ENCODE measurements at places on chromosomes 16 and 17. TPM values are rescaled to one million over a fixed set of nuclear protein-coding genes. Genes with fewer than 3 reads are reported as not detected.

- no peak for DNase-seq
These were observed 6.0 kb upstream of the RHBDL3 start for GRCh38 chr17:32259586-32259985.

GRCh38 chr16:86508947-86509758 is 1.2 kb upstream of the FOXF1 start:
- DNase-seq = no peak

DNA sequence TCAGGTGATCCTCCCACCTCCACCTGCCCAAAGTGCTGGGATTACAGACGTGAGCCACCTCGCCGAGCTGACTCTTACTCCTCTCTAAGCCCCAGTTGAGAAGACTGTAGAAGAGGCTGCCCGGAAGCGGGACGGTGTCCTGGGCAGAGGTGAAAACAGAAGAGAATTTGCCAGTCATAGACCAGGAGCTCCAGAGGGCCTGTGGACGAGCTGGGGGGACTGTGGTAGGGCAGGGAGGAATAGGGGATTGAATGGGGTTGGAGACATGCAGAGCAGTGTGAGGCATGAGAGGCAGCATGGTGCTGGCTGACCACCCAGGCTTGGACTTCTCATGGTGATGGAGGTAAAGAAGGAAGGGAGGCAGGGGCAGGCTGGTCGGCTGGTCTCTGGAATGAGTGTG is 17.1 kb upstream of the PHB1 start:
- DNase-seq = no peak

DNA sequence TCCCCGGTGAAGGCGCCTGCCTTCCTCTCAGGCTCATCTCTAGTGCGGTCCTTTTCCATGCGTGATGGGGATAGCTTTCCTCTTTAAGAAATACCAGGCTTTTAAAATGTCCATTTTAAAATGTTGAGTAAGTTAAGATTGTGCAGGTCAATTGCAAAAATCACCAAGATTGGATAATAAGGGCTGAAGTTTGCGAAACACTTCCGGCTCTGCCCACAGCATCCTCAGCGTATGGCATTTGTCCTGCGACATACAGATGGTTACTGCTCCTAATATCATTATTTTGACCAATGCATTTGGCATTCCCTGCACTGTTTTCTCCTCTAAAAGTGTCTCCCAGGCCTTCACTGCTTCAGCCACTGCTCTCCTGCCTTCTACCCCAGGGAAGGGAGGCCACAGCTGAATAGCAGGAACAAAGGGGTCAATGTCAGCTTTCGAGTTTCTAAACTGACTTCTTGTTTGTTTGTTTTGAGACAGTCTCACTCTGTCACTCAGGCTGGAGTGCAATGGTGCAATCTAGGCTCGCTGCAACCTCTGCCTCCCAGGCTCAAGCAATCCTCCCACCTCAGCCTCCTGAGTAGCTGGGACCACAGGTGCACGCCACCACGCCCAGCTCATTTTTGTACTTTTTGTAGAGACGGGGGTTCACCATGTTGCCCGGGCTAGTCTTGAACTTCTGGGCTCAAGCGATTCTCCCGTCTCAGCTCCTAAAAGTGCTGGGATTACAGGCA is 91.9 kb downstream of the CRISPLD2 start:
- DNase-seq = no peak

GRCh38 chr16:427250-427649 is 1.8 kb downstream of the RAB11FIP3 start:
- no peak for DNase-seq

DNA sequence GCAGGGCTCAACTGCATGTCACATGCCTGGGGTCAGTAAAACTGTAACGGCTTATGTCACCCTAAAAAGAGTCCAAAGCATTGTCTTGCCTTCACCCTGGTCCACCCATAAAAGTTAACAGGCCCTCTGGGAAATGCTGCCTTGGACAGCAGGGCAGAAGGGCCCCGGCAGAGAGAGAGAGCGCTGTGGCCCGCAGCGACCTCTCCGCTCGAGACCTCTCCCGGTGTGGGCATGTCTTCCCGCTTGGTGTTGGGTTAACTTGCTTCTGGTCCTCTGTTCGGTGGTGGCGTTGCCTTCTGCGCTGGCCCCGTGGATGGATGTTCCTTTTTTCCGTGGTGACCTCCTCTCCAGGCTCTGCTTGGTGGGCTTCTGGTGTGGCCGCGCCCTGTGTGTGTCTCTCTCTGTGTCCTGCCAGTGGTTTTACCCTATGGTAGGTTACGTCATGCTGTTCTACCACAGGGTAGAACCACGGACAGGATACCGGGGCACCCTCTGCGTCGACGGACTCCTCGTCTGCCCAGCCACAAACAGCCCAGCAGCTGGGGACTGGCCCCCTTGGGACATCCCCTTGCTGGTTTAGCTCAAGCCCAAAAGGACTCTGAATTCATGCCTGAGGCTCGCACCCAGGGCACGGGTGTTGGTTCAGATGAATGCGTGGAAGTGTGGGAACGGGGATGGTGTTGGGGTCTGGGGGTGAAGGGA is 18.3 kb upstream of the CLEC18A start:
- DNase-seq = no peak

DNA sequence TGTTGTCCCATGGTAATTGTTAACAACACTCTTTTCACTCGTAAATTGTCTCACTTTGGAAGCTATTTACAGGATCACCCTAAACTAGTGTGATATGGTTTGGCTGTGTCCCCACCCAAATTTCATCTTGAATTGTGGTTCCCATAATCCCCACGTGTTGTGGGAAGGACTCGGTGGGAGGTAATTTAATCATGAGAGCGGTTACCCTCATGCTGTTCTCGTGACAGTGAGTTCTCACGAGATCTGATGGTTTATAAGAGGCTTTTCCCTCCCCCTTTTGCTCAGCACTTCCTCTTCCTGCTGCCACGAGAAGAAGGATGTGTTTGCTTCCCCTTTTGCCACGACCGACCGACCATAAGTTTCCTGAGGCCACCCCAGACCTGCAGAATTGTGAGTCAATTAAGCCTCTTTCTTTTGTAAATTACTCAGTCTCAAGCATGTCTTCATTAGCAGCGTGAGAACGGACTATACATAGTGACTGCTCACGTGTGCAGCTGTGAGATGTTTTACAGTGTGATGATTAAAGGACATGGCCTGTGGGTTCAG is 34.4 kb downstream of the DNAH3 start:
- no peak for DNase-seq

DNA sequence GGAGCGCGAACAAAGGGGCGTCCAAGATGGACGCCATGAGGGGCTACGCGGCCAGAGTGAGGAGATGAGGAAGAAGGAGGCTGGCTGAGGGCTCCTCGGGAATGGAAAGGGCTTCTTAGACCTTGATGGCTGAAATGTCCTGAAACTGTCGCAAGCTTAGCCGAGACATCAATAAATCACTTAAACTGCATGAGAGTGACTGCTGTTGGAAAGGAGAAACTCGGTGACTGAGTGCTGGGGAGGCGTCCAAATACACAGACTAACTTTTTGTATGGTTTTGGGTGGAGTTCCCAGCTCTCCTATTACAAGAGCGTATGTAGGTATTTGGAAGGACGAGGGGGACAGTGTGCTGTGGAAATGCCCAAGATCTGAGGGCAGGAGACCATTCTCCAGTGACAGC is 1.4 kb upstream of the GEMIN4 start:
- no peak for DNase-seq

GRCh38 chr16:57167953-57168352 is 17.9 kb downstream of the PSME3IP1 start:
- no peak for DNase-seq

- no peak for DNase-seq
These were observed 1247.5 kb upstream of the CDH8 start for GRCh38 chr16:63283721-63284120.

GRCh38 chr17:1091900-1092299 is 87.9 kb downstream of the ABR start:
- DNase-seq = no peak

- DNase-seq = no peak
These were observed 56.7 kb downstream of the METRNL start for GRCh38 chr17:83136156-83136555.

- DNase-seq = no peak
These were observed 225.5 kb downstream of the STX8 start for GRCh38 chr17:9350080-9350479.

DNA sequence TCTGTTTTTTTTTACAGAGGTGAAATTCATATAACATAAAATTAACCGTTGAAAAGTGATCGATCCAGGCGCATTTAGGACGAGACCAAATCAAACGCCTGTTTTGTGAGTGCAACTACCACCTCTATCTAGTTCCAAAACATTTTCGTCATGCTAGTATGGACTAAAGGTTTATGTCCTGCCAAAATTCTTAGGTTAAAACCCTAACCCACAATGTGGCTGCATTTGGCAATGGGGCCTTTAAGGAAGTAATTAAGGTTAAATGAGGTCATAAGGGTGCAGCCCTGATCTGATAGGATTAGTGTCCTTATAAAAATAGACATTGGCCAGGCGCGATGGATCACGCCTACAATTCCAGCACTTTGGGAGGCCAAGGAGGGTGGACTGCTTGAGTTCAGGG is 32.8 kb upstream of the RCVRN start:
- no peak for DNase-seq

DNA sequence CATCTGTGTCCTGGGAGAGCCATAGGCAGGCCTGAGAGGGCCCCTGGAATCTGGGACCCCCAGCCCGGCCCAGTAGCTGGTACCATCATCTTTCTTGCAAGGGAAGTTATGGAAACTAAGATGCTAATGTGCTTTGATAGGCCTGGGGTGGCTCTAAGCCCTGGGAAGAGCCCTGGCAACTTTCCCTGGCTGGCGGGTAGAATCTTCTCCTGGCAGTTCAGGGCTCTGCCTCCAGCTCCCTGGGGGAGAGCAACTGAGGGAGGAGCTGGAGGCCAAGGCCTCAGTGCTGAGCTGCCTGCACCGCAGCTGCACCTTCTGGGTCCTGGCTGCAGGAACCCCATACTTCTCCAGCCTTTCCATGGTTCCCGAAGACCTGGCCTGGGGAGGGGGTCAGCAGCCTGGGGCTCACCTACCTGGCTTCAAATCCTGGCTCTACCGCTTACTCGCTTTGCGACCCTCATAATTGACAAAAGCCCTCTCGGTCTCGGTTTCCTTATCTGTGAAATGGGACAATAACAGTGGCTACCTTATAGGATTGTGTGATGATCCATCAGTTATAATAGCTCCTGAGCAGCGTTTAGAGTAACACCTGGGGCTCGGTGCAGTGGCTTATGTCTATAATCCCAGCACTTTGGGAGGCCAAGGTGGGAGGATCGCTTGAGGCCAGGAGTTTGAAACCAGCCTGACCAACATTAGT is 333.7 kb downstream of the SEC14L1 start:
- DNase-seq = no peak

DNA sequence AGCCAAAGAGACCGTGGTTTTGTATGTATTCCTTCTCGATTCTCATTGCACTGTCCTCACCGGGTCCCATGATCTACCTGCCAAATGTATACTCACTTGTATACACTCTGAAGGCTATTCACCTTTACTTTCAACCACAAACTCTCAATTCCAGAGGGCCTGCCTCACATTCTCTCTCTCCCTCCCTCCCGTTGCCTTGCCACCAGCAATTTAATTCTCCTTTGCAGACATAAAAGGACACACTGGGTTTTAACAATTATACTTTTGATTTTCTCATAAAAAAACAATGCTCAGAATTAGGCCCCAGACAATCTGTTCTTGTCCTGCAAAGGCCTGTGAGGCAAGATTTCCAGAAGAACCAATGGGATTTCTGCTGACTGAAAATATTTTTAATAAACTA is 265.1 kb upstream of the PSMD7 start:
- DNase-seq = no peak

- DNase-seq = peak; percentile 8
These were observed 121.5 kb downstream of the STXBP4 start for GRCh38 chr17:55090079-55090492.

DNA sequence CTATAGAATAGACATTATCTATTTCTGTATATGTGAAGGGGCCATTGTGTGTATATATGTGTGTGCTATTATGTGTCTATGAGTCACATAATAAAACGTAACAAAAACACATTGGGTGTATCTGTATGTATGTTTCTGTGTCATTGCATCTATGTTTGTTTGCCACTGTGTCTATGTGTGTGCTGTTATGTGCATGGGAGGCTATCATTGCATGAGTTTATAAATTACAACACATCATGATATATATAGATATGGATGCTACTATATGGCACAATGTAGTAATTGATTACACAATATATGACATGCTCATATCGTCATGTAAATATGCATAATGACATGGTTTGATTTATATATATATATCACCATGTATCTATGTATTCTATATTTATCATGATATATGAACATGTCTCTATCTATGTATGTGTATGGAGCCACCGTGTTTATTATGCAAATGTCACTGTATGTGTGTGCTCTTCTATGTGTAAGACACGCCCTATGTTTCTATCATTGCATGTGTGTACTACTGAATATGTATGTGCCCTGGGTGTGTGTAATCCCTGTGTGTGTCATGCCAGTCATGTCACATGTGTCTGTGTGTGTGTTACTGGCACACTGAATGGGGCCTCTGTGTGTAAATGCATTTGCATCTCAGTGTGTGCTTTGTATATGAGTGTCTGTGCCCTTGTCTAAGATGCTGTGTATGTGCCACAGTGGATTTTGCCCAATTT is 1.4 kb upstream of the TSPOAP1 start:
- DNase-seq = no peak

DNA sequence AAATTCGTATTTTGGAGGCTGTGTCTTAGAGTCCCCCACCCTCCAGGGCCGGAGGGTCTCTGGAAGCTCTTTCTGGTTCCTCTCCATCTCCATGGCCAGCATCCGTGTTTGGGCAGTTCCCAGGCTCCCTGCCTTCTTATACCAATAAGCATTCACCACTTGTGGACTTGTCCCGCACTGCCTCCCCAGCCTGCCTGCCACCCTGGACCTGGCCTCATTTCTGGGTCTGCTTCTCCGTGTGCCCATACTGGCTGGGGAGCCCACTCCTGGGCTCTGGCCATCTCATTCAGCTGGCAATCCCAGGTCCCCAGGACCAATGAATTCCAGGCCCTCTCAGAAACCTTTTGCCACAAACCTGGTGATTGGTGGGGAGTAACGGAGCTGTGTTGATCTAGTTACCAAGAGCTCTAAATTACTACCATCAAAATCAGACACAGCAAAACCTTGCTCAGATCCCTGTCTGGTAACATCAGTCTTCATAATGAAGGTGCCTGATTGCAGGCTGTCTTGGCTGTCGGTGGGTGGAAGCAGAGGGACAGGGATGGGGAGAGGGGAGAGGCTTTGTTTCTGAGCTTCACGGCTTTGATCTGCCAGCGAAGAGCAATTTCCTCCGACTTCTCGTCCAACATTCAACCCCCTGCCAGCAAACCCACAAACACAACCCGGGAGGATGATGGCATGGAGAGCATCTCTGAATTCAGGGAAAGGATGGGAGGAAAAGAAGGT is 27.7 kb upstream of the CRHR1 start:
- DNase-seq = no peak

GPR142 gene
- not detected for polyA plus RNA-seq

TNK1 gene
- 2.1 TPM for polyA plus RNA-seq

TBC1D26 gene
- polyA plus RNA-seq = 0.18 TPM

CDIPT gene
- polyA plus RNA-seq = 71.2 TPM

SULT1A2 gene
- not detected for polyA plus RNA-seq

CHRNE gene
- polyA plus RNA-seq = 0.13 TPM

NPIPA1 gene
- 61.2 TPM for polyA plus RNA-seq
